Activated CD8-positive, alpha-beta T cell treated with anti-CD3 and anti-CD28 coated beads, Interleukin-2, amount 10 ng/mL, durations not matched to agents 7 days and 5 days (primary cell): ENCODE measurements at places on chromosomes 3 and 15. TPM values are rescaled to one million over a fixed set of nuclear protein-coding genes. Genes with fewer than 3 reads are reported as not detected.

DNA sequence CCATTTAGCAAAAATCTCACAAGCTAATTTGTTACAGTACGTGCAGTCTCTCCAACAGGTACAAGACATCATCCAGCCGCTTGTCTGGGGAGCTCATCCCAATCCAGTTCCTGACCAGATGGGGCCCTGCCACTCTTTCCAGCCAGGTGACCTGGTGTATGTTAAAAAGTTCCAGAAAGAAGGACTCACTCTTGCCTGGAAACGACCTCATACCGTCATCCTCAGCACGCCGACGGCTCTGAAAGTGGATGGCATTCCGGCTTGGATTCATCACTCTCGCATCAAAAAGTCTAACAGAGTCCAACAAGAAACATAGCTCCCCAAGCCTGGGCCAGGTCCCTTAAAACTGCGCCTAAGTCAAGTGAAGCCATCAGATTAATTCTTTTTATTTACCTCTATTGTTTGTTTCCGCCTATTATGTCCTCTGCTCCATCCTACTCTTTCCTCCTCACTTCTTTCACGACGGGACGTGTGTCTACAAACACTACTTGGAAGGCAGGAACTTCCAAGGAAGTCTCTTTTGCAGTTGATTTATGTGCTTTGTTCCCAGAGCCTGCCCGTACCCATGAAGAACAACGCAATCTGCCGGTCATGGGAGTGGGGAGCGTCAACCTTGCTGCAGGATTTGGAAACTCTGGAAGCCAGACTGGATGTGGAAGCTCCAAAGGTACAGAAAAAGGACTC is 37.5 kb downstream of the ZBTB11 start:
- peaks cover 6% of the 10 kb centered on the region for H3K27me3 ChIP-seq
- no peak overlapping the region for H3K27ac ChIP-seq
- H3K36me3 ChIP-seq, result peaks cover 3% of the 10 kb centered on the region
- H3K4me1 ChIP-seq, result peaks cover 21% of the 10 kb centered on the region

GRCh38 chr3:32026593-32026992 is 45.0 kb downstream of the ZNF860 start:
- H3K36me3 ChIP-seq, result no peaks in the 10 kb centered on the region
- H3K4me1 ChIP-seq, result no peaks in the 10 kb centered on the region
- H3K27ac ChIP-seq, result no peak overlapping the region
- H3K4me3 ChIP-seq, result no peak overlapping the region

DNA sequence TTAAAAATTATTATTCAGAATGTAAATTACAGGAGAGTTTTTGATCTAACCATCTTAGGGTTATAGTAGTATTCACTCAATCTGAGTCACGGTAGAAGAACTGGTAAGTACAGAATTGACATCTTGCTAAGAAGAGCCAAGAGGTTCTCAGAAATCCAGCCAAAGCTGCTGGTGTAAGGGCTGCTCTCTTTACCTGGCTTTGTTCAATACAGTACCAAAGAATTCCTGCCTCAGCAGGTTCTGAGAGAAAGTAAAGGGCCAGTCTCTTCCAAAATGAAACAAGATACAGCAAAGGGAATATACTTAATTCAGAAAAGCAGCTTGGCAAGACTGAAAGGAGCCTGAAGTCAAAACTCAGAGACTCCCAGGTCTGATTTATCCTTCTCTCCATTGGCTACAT is 193.1 kb downstream of the TNIK start:
- DNase-seq, result no peak
- peak overlapping the region; percentile 24 for H3K4me3 ChIP-seq
- H3K36me3 ChIP-seq, result peaks cover 3% of the 10 kb centered on the region
- peak overlapping the region; percentile 78 for H3K27ac ChIP-seq
- H3K27me3 ChIP-seq, result no peaks in the 10 kb centered on the region
- H3K4me1 ChIP-seq, result peaks cover 66% of the 10 kb centered on the region

DNA sequence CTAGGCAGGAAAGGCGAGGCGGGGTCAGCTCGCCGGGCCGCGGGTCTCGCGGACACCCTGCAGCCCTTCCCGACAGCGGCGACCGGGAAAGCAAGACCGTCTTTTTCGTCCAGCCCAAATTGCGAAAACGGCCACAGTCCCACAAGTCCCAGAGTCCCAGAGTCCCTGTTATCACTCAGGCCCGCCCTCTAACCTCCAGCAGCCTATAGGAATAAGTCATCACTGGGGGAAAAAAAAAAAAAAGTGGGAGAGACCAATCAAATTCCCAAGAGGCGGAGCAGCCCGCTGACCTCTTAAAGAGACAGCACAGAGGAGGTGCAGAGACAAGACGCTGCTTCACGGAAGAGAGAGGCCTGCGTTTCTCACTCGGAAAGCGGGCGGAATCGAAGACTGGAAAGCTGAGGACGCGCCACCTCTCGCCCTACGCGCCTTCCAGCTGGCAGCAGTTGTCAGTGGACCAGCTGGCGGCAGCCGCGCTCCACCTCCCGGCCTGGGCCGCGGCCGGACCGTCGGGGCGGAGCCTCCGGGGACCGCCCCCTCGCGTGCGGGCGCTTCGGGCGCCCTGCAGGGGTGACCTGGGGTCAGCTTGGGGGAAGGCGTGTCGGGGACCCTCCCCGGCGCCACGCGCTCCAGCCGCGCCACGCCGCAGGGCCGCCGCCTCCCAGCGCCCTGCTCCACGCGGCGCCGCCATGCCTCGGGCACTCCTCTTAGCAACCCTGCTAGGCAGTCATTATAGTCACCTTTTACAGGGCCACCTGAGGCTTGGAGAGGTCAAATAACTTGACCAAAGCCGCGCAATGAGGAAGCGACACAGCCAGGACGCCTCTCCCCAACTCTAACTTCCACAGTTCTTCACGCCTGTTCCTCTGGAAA is at the start of gene TPRA1:
TSS of gene TPRA1 (minus strand) at position 141 of the 873 bp plus-strand sequence. CDS start 10,587 bp downstream, outside the sequence.
- peaks cover 31% of the 10 kb centered on the region for H3K4me1 ChIP-seq
- peak within 1 kb of the TSS; percentile 98 for H3K27ac ChIP-seq
- no peaks in the 10 kb centered on the region for H3K27me3 ChIP-seq
- H3K4me3 ChIP-seq, result peak within 1 kb of the TSS; percentile 93

The AMIGO3 gene
- 0.95 TPM for total RNA-seq

The CD276 gene
- total RNA-seq, result not detected

The ATP8B4 gene
- total RNA-seq, result 39.2 TPM

The RHOV gene
- total RNA-seq, result not detected
